Spinal cord (tissue), 10 donors: ENCODE measurements at places on chromosomes 2 and 18. TPM values are rescaled to one million over a fixed set of nuclear protein-coding genes. Genes with fewer than 3 reads are reported as not detected.

DNA sequence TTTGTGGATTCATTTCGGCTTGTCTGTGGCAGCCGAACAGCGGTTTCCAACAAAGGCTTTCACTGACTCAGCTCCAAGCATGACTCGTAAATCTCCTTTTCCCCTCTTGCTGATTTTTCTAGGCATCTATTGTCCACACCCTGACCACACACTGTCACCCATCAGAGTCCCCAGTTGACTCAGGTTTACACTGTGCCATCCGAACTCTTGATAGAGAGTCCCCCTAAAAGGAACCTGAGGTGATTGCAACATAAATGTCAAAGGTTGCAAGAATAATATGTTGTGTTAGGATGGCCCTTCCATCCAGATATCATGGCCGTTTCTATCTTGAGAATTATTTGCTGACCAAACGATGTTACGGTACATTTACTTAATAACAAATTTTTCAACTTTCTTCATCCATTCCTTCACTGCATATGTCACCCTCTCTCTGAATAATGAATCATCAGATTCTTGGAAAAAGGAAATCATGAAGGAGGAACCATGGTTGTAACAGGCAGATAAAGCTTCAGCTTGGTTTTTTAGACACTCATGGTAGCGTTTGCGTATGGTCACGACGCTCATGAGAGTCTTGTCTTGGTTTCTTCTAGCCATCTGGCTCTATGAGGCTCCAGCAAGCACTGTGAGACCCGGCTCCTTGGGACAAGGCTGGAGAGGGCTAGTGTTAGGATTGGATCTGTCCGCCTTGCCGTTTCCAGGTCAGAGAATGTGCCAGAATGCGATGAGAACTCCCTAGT, 72.1 kb downstream of the NPAS2 start:
- peaks cover 38% of the 10 kb centered on the region for H3K4me1 ChIP-seq
- H3K36me3 ChIP-seq = no peaks in the 10 kb centered on the region
- no peak overlapping the region for H3K27ac ChIP-seq
- no peak overlapping the region for H3K4me3 ChIP-seq
- H3K27me3 ChIP-seq = no peaks in the 10 kb centered on the region

DNA sequence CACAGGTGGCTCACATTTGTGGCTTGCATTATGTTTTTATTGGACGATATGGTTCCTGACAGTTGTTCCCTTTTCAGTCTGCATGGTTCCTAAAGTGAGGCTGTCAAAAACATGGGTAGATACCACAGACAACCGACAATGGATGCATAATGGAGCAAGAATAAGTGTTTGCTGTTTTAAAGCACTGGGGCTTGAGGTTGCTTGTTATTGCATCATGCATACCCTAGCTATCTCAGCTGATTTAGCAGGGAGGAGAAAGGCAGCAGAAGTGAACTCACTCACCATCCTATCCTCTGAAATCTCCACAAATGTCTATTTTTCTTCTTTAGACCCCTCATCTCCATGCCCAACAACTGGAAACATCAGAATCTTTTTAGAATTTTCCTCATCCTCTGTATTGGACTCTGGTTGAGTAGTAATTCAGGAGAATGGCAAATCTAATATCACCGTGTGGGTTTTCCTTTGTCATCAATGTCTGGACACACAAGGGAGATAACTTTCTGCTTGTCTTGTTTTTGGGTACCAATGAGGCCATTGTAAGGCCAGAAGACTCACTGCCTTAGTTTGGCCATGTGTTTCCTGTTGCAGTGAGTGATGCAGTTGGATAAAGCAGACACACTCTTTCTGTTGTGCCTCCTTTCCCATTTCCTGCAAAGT, 46.7 kb downstream of the FBXO48 start:
- H3K4me1 ChIP-seq = peaks cover 4% of the 10 kb centered on the region
- no peak overlapping the region for H3K4me3 ChIP-seq
- no peaks in the 10 kb centered on the region for H3K36me3 ChIP-seq
- DNase-seq = no peak
- no peaks in the 10 kb centered on the region for H3K27me3 ChIP-seq
- no peak overlapping the region for H3K27ac ChIP-seq

Gene MYO1B
- total RNA-seq = 67.5 TPM

DNA sequence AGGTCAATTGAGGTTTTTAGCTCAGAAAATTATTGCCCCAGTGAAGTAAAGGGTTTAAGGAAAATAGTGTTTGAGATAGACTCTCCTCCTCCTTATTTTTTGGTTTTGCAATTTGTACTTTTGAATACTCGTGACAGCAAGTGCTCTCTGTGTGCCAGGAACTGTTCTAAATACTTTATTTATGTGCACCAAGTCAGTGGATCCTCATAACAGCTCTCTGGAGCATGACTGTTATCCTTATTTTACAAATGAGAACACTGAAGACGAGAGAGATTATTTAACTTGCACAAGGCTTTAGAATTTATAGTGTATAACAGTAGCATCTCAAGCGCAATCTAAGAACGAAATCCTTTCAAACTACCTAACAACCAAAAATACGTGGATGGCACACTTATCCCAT, 24.7 kb downstream of the BABAM2 start:
- no peak for DNase-seq
- no peaks in the 10 kb centered on the region for H3K36me3 ChIP-seq
- no peaks in the 10 kb centered on the region for H3K4me1 ChIP-seq

- no peak for DNase-seq
- H3K4me3 ChIP-seq = no peak overlapping the region
- no peaks in the 10 kb centered on the region for H3K36me3 ChIP-seq
- no peaks in the 10 kb centered on the region for H3K27me3 ChIP-seq
- H3K4me1 ChIP-seq = peaks cover 13% of the 10 kb centered on the region
- H3K27ac ChIP-seq = no peak overlapping the region
Measured at GRCh38 chr2:101111917-101112771, 39.0 kb downstream of the TBC1D8 start.

Gene MTCL1
- 14.1 TPM for total RNA-seq

Gene MOGAT1
- total RNA-seq = 0.20 TPM
